A549 treated with AZD2906 at 1 μM for 4 hours (cell line): ENCODE measurements at places on chromosomes 7 and 10. TPM values are rescaled to one million over a fixed set of nuclear protein-coding genes. Genes with fewer than 3 reads are reported as not detected.

CACNA2D1 gene
- total RNA-seq, result 5.3 to 12.5 TPM (median 7.9 TPM) in 5 replicates

NRCAM gene
- 82.7 to 120 TPM (median 103 TPM) in 5 replicates for total RNA-seq

DDC gene
- 0.54 to 1.4 TPM (median 0.93 TPM) in 5 replicates for total RNA-seq

ELOVL3 gene
- total RNA-seq, result 0.21 to 0.39 TPM (median 0.25 TPM) in 5 replicates

HNRNPF gene
- 323 to 353 TPM (median 341 TPM) in 5 replicates for total RNA-seq

EPO gene
- 0.09 TPM in 1 of 5 replicates, not detected in the others for total RNA-seq

TMEM178B gene
- 1.1 to 1.5 TPM (median 1.3 TPM) in 5 replicates for total RNA-seq

SLC26A4 gene
- 0.03 to 0.14 TPM (median 0.07 TPM) in 5 replicates for total RNA-seq

OR2A5 gene
- not detected in 5 replicates for total RNA-seq

ADCY1 gene
- 2.1 to 2.5 TPM (median 2.4 TPM) in 5 replicates for total RNA-seq

LDB3 gene
- 0.08 to 0.24 TPM (median 0.16 TPM) in 5 replicates for total RNA-seq

FAM25G gene
- total RNA-seq, result 0.73 to 1.2 TPM (median 0.90 TPM) in 4 of 5 replicates, not detected in the other

PLPP4 gene
- 0.06 to 0.16 TPM (median 0.10 TPM) in 4 of 5 replicates, not detected in the other for total RNA-seq

CFAP43 gene
- total RNA-seq, result 0.15 to 0.24 TPM (median 0.19 TPM) in 5 replicates

PALD1 gene
- total RNA-seq, result 5.4 to 7.6 TPM (median 6.5 TPM) in 5 replicates

INA gene
- 16.7 to 23.7 TPM (median 18.3 TPM) in 5 replicates for total RNA-seq

GOLGA7B gene
- total RNA-seq, result 3.4 to 4.0 TPM (median 3.8 TPM) in 5 replicates

HOXA11 gene
- total RNA-seq, result 0.45 to 0.69 TPM (median 0.55 TPM) in 5 replicates

GNG11 gene
- 32.6 to 36.5 TPM (median 33.6 TPM) in 5 replicates for total RNA-seq

RHOBTB1 gene
- 14.9 to 19.1 TPM (median 16.4 TPM) in 5 replicates for total RNA-seq

DDIT4 gene
- 406 to 491 TPM (median 455 TPM) in 5 replicates for total RNA-seq

BEND7 gene
- 8.4 to 10.4 TPM (median 10.0 TPM) in 5 replicates for total RNA-seq

COL1A2 gene
- 0.08 to 0.10 TPM in 2 of 5 replicates, not detected in the others for total RNA-seq

CALY gene
- total RNA-seq, result 0.07 to 0.78 TPM (median 0.63 TPM) in 5 replicates

SHH gene
- total RNA-seq, result 0.39 to 0.75 TPM (median 0.46 TPM) in 5 replicates

HMX3 gene
- 0.06 to 0.10 TPM (median 0.09 TPM) in 4 of 5 replicates, not detected in the other for total RNA-seq

SNX10 gene
- total RNA-seq, result 4.1 to 6.4 TPM (median 5.5 TPM) in 5 replicates

NUTM2E gene
- 0.34 to 0.51 TPM (median 0.43 TPM) in 5 replicates for total RNA-seq

FGFBP3 gene
- 2.1 to 2.7 TPM (median 2.6 TPM) in 5 replicates for total RNA-seq

RAMP3 gene
- total RNA-seq, result not detected in 5 replicates

AGAP5 gene
- 1.6 to 2.4 TPM (median 2.3 TPM) in 5 replicates for total RNA-seq

CYP2C18 gene
- total RNA-seq, result 0.05 to 0.09 TPM (median 0.06 TPM) in 5 replicates

RUFY2 gene
- total RNA-seq, result 7.2 to 9.6 TPM (median 8.9 TPM) in 5 replicates

THSD7A gene
- total RNA-seq, result 1.4 to 2.4 TPM (median 1.9 TPM) in 5 replicates

TMEM236 gene
- 0.03 to 0.07 TPM (median 0.05 TPM) in 5 replicates for total RNA-seq

PNLIPRP3 gene
- 0.03 to 0.07 TPM (median 0.04 TPM) in 5 replicates for total RNA-seq

IFIT1B gene
- total RNA-seq, result not detected in 5 replicates

PPP1R17 gene
- not detected in 5 replicates for total RNA-seq

ASZ1 gene
- total RNA-seq, result not detected in 5 replicates

VPS37D gene
- total RNA-seq, result 2.9 to 6.0 TPM (median 5.1 TPM) in 5 replicates

CCL24 gene
- total RNA-seq, result 0.18 TPM in 1 of 5 replicates, not detected in the others

PRKCQ gene
- 3.3 to 4.5 TPM (median 3.8 TPM) in 5 replicates for total RNA-seq

FAM25C gene
- 1.0 to 3.0 TPM in 2 of 5 replicates, not detected in the others for total RNA-seq

ZNF248 gene
- 2.8 to 4.0 TPM (median 3.7 TPM) in 5 replicates for total RNA-seq

SOSTDC1 gene
- total RNA-seq, result not detected in 5 replicates

NPY gene
- total RNA-seq, result not detected in 5 replicates

LBX1 gene
- total RNA-seq, result not detected in 5 replicates

SPDYE9 gene
- not detected in 5 replicates for total RNA-seq
